ENCODE measurements at places on chromosomes 2 and 18. TPM values are rescaled to one million over a fixed set of nuclear protein-coding genes. Genes with fewer than 3 reads are reported as not detected.

GRCh38 chr2:74373221-74373676, 6.9 kb downstream of the DCTN1 start:
- no peak for DNase-seq

DNA sequence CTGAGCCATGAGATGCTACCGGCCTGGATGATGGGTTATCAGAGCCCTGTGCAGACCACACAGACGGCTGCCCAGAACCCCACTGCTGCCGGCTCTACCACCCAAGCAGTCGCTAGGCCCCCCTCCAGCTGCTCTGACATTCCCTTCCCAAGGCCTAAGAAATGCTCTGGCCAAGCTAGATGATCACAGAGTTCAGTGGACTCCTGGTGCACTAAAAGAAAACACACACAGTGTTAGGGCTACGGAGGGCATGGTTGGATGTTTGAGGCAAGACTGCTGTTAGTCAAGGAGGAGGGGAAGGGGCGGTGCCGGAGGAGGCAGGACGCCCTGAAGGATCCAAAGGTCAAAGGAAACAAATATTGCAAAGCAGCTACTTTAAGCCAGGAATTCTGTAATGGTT, 174.5 kb downstream of the MYCN start:
- DNase-seq: no peak

DNA sequence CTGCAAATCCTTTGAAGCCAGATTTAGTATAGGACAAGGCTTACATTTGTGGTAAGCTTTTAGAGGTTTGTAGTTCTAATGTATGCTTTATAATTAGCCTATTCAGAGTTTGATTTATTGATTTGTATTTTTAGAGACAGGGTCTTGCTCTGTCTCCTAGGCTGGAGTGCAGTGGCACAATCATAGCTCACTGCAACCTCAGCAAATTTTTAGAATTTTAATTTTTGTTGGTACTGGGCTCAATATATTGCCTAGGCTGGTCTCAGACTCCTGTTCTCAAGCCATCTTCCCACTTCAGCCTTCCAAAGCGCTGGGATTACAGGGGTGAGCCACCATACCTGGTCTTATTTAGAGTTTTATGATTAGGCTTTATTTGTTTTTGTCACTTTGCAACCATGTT, 4.5 kb downstream of the KCNJ13 start:
- no peak for DNase-seq

GRCh38 chr2:67289271-67289670, 107.9 kb upstream of the ETAA1 start:
- DNase-seq: no peak

Gene NAB1
- 36.3 TPM for total RNA-seq

Gene IL36B
- not detected for total RNA-seq

Gene TMEM178A
- total RNA-seq: 0.17 TPM

- DNase-seq: no peak
These were observed 337.3 kb downstream of the OSR1 start for GRCh38 chr2:19021100-19021476.

DNA sequence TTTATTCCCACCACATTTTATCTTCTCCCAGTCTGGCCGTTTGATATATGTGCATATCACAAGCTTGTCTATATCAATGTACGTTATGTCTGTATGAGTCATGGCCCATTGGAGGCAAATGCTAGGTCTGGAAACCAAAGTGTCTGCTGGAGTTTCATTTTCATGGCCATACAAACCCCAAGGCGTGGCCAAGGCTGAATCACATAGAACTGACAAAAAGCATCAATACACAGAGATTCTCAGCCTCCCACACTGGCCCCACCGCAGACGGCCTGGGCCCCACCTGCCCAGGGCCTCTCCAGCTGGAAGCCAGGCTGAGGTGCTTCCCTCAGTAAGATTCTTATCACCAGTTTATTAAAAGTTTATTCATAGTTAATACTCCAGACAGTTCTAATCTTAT, 40.5 kb upstream of the SALL3 start:
- no peak for DNase-seq

Gene HTR2B
- total RNA-seq: not detected

Gene LOXHD1
- total RNA-seq: 0.39 TPM

GRCh38 chr18:78447211-78447610, 532.4 kb upstream of the SALL3 start:
- DNase-seq: no peak

Gene IL36RN
- not detected for total RNA-seq

DNA sequence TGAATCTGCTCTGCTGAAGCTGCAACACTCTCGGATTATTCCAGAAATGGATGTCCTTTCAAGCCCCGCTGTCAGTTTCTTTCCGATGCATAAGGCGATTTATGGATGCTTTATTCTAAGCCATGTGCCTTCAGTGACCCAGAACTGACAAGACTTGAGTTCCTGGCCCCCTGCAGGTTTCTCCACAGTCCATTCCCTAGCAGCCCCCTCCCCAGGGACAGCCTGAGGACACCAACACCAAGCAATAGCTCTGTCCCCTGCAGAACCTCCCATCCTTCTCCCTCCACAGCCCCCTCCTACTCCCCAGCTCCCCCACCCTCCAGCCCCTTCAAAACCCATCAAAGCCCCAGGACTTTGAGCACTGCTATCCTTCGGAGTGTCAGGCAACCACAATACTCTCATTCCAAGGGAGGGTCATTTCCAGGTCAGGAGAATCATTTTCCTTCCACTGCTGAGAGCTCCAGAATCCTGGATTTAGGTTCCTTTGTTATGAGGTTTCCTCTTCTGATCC, 24.6 kb upstream of the SPP2 start:
- no peak for DNase-seq

Gene FIGLA
- not detected for total RNA-seq

Gene PASK
- total RNA-seq: 132 TPM
